ENCODE measurements at places on chromosomes 4 and X.

GRCh38 chr4:148090029-148090428 lies 352.2 kb downstream of the NR3C2 start:
- no peak for DNase-seq

DNA sequence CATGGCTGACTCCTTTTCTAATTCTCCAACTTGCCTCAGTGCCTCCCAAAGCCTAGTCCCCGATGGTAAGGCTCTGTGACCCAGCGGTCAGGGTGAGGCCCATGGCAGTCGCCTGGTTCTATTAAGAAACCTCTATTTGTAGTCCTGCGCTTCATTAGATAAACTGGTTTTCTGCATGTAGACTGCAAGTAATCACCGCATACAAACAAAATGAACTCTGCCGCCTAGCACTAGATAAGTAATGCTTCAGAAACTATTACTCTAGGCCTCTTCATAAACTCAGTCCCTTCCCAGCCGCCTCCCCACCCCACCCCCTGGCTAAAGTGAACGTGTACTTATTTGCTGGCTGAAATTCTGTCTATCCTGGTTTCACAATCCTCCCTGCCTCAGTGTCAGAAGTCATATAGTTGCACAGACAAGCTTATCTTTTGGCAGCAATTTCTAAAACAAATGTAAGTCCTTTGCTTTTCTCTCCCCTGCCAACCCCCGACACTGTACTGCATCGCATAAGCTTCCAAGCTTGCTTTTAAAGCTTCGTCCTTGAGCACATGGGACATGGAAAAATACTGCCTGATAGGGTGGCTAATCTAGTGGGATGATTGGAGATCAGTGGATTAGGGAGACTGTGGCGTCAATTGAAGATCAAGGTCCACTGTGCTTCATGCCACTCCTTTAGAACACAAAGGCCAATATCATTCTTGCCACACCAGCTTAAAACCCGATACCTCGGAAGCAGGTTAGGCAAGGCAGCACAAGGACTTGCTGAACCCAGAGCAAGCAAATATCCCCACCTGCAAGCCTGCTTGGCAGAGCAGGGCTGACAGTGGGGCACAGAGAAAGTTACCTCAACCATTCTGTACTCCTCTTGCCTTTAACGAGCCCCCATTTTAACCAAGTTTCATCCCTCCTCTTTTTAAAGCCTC lies 125.8 kb downstream of the IRF2 start:
- DNase-seq: no peak

DNA sequence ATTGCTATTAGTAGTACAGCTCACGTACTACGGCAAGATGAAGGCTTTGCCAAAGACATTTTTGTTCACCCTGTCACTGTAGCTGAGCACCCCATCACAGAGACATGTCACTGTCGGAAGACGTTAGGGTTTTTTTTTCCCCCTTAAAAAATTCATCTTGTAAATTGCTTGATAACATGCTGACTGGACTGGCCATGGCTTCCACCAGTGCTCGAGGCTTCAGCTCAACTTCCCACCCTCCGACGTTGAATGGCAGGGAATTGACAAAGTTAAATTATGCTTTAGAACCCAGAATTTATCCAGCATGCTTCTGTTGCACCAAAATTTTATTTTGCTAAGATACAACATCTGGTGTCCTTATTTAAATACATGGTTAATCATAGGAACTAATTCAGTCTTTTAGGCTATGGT lies 707 bp upstream of the OTUD4 start:
- no peak for DNase-seq

DNA sequence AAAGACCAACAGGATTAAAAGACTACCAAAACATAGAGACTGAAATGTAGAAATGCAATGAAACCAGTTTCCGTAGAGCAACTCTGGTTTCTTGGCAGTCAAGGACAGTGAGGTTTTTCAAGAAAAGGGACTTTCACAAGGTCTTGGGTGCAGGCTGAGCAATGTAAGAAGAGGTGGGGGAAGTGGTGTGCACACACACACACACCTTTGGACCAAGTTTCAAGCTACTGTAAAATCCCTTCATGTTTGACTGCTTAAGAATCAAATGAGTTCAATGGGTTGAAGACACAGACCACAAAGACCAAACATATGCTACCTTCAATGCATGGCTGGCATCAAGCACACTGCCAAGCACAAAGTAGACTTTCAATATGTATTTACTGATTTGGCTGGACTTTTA lies 17.8 kb upstream of the MCF2 start:
- no peak for DNase-seq

DNA sequence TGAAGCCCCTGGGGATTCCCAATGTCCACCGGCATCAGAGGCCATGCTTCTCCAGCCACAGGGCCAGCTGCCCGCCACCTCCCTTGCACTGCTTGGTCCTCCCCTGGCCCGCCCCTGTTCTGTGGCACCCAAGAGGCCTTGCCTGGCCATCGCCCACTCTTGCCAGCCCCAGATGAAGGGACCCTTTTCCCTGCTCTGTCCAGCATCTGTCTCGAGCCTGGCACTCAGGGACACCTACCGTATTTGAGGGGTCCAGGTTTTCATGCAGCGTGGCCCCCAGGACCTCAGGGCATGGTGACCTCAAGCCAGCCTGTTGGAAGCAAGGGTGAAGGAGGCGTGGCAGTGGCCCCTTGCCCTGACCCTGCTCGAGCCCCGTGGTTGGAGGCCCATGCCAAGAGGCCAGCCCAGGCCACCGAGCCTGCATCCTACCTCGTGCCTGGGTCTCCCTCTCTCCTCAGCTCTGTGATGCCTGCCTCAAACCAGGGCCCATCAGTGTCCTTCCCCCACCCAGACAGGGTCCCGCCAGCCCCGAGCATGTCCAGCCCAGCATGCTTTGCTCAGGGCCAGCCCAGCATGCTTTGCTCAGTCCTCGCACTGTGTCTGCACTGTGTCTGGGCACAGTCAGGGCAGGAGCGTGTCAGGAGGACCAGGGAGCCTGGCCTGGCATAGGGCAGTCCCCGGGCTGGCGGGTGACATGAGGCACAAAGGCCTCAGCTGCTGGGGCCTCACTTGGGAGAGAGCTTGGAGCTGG lies 14.3 kb upstream of the FGFR3 start:
- no peak for DNase-seq

DNA sequence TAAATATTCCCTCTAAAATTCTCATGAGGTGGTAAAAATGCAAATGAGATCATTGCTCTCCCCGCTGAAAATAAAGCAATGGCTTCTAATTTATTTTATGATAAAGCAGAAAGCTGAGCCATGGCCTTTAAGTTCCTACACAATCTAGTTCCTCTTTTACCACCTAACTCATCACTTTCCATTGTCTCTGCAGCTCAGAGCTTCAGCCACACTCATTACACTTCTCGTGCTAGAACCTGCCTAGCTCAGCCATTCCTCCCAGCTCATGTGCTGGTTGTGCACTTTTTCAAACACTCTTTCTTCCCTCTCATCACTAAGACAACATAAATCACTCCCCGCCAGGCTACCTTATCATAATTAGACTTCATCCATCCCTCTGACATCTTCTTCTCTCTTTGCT lies 1112.1 kb upstream of the PRKX start:
- DNase-seq: no peak

DNA sequence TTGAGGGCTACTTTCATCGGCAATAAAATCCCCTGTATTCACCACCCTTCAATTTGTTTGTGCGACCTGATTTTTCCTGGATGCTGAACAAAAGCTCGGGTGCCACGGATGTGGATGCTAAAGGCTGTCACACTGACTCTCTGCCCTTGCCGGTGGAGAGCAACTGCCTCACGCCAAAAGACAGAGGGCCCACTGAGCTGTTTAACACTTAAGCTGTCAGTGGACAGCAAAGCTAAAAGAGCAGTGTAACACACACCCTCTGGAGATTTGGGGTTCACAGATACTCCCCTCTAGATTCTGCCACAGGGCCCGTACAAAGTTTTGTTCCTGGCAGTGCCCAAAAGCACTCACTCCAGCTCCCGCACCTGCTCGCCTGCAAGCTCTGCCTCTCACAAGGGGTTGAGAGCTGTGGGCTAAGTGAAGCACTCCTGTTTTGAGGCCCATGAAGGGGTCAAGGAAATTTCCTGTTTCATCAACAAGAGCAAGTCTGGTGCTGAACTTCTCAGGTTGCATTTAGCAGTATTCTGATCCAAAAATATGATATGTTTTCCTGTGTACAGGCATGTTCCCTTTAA lies 1571.9 kb downstream of the ADGRL3 start:
- no peak for DNase-seq

DNA sequence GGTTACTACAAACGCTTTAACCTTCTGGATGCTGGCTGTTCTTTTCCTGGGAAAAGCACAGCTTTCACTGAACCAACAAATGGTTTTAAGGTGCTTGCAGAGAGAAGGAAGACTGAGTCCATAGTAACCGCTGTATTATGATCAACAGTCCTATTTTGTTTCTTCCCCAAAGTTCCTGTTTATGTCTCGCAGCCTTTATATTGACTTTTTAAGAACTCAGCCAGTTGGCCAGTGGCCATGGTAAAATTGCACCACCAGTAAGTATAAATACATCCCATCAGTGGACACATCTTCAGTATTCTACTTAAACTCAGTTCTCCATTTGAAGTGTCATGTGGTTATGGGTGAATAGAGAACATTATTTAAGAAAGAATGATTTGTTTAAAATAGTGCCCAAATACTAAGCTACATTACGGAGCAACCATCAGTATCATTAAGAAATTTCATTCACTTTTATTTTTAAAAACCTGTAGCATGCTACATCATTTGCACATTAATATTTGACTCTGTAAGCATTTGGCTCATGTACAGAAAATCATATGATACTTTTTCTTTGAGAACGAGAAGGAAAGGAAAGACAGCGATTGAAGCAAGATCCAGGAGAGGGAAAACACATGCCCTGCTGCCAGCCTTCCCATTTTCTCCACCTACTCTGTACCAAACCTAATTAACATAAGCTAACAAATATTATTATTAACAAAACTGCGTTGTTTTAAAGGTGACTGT lies 287.0 kb downstream of the ARHGAP24 start:
- DNase-seq: no peak

- DNase-seq: no peak
These were observed 50.0 kb upstream of the CLCN4 start for GRCh38 chrX:10106806-10107205.

All from NCI-H1930 (cell line).